ENCODE measurements at places on chromosomes 5 and 9.

GRCh38 chr5:139061274-139061673 lies 136.9 kb downstream of the SIL1 start:
- DNase-seq, result no peak

DNA sequence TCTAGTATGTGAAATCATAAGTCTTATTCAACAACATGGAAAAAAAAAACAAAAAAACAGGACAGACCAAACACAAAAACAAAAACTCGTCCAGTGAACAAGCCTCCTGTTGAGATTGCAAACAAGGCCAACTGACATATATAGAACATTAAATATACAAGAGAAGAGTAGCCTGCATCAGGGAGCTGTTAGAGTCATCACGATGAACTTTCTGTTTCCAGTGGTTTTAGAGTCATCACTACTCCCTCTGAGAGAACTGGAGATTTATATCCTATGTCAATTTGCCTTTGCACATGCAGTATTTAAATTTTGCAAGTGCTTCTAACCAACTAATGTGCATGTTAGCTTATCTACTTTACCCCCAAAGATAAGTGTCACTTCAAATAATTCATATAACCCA lies 9.9 kb downstream of the SNCAIP start:
- no peak for DNase-seq

GRCh38 chr5:39759701-39760100 lies 334.9 kb upstream of the DAB2 start:
- no peak for DNase-seq

- no peak for DNase-seq
Observed at GRCh38 chr5:179154346-179154990, 94.3 kb downstream of the ZNF354C start.

GRCh38 chr9:13377171-13377925 lies 97.9 kb upstream of the MPDZ start:
- no peak for DNase-seq

GRCh38 chr5:169650701-169651331 lies 13.7 kb downstream of the DOCK2 start:
- DNase-seq, result no peak

DNA sequence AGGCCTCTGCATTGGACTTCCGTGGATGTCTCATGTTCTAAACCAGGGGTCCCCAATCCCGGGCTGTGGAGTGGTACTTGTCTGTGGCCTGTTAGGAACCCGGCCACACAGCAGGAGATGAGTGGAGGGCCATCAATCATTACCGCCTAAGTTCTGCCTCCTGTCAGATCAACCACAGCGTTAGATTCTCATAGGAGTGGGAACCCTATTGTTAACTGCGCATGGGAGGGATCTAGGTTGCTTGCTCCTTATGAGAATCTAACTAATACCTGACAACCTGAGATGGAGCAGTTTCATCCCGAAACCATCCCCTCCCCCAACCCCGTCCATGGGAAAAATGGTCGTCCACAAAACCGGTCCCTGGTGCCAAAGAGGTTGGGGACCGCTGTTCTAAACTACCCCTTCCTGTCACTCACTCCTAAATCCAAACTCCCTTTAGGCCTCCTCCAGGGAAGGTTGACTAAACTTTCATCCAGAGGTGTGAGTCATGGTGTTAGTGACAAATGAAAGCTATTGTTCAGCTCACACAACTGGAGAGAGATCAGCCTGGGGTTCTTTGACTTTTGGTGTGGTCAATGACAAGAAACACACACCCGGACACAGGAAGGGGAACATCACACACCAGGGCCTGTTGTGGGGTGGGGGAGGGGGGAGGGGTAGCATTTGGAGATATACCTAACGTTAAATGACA lies 9.5 kb downstream of the KCNV2 start:
- DNase-seq, result no peak

DNA sequence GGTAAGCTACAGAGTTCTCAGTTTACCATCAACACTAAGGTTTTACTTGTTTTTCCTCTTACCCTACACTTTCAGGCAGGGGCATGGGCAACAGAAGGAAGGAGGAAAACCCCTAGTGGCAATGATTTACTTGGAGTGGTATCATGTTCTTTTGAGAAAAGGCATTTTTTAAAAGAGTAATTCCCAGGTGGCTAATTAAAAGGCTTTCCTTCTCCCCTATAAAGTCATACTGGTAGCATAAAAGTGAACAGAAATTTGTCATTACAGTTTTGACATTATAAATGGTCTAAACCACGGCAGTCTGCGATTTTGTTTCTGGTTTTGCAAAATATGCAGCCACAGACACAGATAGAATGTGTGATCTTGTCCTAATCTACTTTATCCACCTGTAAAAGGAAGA lies 30.9 kb upstream of the OR2K2 start:
- no peak for DNase-seq

- no peak for DNase-seq
Observed at GRCh38 chr5:28117691-28118090, 1079.3 kb upstream of the CDH9 start.

DNA sequence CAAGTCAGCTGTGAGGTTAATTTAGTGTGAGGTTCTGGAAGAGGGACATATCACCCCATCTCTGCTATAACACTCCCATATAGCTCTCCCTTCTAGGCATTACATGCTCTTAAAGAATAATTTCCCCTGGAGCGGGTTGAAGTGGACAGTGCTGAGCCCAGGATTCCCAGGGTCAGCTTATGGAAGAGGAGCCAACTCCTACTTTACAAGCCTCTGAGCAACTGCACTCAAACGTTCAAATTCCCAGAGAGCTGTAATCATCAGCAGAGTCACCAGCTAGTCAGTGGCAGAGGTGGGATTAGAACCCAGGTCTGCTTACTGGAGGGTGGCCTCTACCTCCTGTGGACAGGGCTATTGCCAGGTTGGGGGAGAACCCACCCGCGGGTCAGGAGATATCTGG lies 1.4 kb downstream of the NEURL1B start:
- DNase-seq, result no peak

- DNase-seq, result no peak
Observed at GRCh38 chr5:39197556-39197955, 21.8 kb downstream of the FYB1 start.

DNA sequence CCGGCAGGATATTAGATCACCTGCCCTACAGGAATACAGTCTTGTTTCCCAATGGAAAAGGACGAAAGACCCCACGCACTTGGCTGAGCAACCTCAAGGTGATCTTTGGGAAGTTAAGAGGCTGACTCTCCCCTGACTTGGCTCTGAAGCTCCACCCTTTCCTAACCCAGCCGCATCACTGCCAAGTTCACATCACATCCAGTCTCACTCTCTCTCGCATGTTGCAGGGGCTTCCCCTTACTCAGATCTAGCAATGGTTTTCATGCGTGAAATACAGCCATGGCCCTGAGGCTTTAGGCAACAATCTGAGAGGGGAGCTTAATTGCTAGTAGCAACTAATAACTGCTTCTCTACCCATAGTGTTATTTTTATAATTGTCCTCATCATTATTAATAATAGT lies 211.6 kb downstream of the DOCK8 start:
- no peak for DNase-seq

DNA sequence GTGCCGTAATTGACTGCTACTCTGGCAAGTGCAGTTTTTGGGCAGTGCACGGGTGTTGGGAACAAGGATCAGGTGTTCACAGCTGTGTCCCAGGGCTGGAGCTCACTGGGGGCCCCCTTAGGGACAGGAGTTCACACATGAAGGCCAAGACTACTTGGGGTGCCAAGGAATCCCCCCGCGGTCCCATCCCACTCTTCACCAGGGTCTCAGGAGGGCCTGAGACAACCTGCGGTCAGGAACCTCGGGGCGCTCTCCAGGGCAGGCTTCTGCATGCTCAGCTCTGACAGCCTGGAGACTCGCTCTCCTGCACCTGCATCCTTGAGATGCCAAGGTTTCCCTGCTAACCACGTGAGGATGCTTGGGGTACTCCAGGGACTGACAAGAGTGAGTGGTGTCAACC lies 2.3 kb upstream of the MAN1B1 start:
- no peak for DNase-seq

DNA sequence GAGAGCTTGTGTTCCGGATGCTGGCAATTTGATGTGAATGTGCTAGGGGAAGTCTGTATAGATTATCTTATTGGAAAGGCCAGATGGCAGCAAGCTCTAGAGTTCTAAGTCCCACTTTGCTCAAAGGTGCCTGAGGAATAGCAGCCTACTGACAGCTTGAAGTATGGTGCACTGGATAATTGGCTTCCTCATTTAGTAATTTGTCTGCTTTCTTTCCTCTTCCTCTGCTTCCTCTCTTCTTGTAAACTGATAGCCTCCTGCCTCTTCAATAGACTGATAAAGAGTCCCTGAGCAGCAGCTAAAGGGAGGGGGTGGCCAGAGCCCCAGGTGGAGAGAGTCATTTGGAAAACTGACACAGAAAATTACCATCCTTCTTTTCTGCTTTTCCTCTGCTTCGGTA lies 177.3 kb downstream of the FGF1 start:
- no peak for DNase-seq

DNA sequence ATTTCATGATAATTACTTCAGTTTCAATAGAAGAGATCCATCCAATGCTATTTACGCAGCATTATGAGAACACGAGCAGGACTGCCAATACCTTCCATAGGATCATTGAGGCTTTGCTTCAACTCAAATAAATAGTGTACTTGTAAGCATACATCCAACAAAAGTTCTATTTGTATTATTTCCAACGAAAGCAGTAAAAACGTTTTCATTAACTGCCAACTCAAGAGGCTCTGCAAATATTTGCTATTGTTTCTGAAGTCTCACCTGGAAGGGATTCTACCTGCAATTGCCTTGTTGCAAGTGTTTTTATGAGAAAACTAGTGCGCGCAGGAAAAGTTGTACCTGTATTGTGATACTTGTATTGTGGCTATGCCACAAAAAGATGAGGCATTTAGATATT lies 11.0 kb upstream of the GNPDA1 start:
- no peak for DNase-seq

DNA sequence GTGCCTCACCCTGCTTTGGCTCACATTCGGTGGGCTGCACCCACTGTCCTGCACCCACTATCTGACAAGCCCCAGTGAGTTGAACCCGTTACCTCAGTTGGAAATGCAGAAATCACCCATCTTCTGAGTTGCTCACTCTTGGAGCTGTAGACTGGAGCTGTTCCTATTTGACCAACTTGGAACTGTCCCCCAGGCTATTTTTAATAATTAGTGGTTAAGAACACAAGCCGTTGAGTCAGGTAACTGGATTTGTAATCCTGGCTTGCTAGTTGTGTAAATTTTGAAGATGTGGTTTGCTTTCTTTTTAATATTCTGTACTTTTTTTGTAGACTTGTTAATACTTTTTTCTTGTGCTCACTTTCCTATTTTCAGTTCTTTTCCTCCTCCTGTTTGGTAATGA lies 81.2 kb downstream of the CNTLN start:
- DNase-seq, result no peak

GRCh38 chr9:91856419-91856818 lies 93.6 kb downstream of the ROR2 start:
- DNase-seq, result no peak

GRCh38 chr9:83649515-83649914 lies 26.6 kb downstream of the IDNK start:
- DNase-seq, result no peak

GRCh38 chr9:121783111-121783510 lies 131.7 kb downstream of the DAB2IP start:
- DNase-seq, result no peak

DNA sequence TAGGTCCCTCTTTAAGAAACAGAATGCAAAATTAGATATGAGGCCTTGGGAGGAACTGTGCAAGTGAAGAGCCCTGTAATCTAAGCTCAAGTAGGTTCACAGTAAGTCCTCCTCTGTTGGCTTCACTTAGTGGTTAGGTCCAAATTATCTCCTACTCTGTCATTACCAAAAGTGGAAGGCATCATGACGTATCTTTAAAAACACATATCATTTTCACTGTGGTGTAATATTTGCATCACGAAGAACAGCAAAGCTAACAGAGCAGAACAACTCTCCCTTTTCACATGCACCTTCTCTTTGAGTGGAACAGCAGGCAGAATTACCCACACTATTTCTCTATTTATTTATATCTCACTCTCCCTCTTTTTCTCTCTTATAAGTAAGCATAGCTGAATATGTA lies 240.5 kb upstream of the CCNH start:
- no peak for DNase-seq

DNA sequence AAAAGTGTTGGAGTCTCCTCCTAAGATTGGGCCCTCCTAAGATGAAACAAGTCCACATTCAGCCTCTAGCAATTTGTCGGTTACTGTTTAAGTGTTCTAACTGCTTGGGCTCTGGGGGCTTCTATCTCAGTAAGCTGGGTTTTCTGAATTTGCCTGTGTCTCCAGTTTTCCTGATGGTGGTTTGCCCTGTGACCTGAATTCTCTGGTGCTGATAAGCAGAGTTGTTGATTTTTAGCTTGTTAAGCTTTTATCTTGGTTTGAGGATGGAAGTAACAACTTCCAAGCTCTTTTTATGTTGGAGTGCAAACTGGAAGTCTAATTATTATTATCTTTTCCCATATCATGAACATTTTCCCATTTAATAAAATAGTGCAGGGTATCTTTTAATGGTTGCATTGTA lies 30.9 kb downstream of the HSD17B4 start:
- DNase-seq, result no peak

All from stimulated activated CD4-positive, alpha-beta T cell treated with anti-CD3 and anti-CD28 coated beads, Interleukin-2, amount 100 ng/mL, for 4 hours (primary cell).